ENCODE measurements at places on chromosomes 1 and 21.

DNA sequence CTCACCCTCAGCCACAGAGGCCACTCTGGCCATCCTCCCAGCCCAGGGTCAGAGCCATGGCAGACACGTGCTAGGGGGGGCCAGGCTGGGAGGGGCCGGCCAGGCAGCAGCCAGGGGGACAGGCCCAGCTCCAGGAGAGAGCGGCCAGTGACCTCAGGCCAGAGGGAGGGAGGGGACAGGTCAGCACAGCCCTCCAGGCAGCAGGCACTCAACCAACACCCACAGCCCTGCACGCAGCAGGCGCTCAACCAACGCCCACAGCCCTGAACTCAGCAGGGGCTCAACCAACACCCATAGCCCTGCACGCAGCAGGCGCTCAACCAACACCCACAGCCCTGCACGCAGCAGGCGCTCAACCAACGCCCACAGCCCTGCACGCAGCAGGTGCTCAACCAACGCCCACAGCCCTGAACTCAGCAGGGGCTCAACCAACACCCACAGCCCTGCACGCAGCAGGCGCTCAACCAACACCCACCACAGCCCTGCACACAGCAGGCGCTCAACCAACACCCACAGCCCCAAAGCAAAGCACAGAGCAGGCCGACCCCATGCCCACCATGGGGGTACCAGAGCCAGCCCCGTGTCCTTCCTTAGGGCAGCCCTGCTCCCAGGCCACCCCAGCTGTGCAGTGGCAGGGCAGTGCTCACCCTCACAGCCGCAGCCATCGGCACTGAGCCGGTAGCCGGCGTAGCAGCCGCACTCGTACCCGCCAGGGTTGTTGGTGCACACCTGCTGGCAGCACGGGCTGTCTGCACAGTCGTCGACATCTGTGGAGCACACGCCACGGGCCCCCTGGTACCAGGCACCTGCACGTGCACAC is 55.9 kb downstream of the ARHGEF16 start:
- DNase-seq: no peak

- peak; percentile 55 for DNase-seq
These were observed 70.3 kb downstream of the PIK3CD start for GRCh38 chr1:9721606-9722377.

DNA sequence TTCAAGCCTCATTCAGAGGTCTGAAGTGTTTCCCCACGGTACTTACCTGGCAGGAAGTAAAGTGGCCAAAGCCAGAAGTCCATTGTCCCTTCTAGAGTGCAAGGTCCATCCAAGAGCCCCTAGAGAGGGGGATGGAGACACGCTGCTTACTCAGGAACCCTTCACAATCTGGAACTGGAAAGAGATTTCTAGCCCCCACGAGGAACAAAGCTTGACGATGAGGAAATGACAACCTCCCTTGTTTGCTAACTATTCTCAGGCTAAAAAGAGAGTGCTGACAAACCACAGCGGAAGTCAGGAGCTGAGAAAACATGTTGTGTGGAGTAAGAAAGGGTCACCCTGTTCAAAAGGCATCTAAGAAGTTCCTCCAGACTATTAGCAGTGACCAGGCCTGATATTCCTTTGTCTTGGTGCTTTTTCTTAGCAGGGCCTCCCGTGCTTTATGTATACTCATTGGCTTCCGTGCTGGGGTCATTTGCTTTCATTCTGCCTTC is at the start of gene FCMR:
Gene FCMR (minus strand): TSS at position 170 of the 494 bp plus-strand sequence. CDS start 87 bp downstream, at position 83.
- DNase-seq: no peak

- no peak for DNase-seq
These were observed 49.8 kb downstream of the ATP2B4 start for GRCh38 chr1:203676455-203676854.

- no peak for DNase-seq
These were observed 8.5 kb downstream of the TGFB2 start for GRCh38 chr1:218353656-218354055.
